ENCODE measurements at places on chromosomes 7 and 10.

GRCh38 chr10:118590334-118590733, 5.1 kb downstream of the PRLHR start:
- no peak for DNase-seq

- DNase-seq = no peak
These were observed 122.9 kb upstream of the PPIF start for GRCh38 chr10:79224263-79224949.

DNA sequence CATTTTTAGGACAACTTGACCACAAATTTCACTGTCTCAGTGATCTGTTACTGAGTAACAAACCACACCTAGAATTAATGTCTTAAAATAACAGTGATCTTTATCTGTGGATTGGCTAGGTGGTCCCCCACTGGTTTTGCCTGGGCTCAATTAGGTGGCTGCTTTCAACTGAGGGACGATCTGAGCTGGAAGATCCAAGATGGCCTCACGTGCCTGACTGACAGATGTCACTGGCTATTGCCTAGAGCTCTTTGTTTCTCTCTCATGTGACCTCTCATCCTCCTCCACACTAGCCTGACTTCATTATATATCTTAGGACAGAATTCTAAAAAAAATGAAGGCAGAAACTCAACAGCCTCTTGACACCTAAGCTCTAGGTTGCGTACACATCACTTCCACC, 59.7 kb downstream of the HACD1 start:
- DNase-seq = no peak

GRCh38 chr7:1611708-1612241, 41.9 kb upstream of the PSMG3 start:
- DNase-seq = no peak

DNA sequence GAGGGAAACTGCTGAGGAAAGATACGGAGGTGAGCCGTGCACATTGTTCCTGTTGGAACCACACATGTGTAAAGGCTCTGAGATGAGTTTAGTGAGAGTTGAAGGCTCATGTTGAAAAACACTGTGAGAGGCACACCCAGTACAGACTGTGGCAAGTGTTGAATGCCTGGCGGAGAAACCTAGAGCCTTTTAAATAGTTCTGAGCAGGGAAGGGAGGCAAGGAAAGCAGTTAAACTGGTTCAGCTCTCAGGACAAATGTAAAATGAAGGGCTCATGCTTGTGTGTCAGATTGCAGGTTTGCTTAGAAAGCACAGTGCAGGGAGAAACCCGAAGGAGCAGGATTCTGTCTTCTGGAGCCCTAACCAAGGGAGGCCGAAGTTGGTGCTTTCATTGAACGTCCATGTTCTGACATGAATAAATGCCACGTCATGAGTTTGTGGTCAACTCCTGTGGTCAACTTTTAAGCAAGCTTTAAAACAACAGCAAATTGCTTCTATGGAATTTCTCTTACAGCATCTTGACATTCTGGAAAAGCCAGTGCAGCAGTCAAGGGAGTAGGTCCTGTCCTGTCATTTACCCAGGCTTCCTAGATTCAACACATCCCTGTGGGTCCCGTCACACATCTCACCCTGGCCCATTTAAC, 650.9 kb upstream of the GALNT17 start:
- DNase-seq = no peak

- DNase-seq = no peak
These were observed 116.8 kb downstream of the CDH23 start for GRCh38 chr10:71513540-71513853.

- DNase-seq = no peak
These were observed 18.7 kb downstream of the LCOR start for GRCh38 chr10:96850825-96851224.

- DNase-seq = no peak
These were observed 180.8 kb downstream of the CCDC71L start for GRCh38 chr7:106480161-106480579.

DNA sequence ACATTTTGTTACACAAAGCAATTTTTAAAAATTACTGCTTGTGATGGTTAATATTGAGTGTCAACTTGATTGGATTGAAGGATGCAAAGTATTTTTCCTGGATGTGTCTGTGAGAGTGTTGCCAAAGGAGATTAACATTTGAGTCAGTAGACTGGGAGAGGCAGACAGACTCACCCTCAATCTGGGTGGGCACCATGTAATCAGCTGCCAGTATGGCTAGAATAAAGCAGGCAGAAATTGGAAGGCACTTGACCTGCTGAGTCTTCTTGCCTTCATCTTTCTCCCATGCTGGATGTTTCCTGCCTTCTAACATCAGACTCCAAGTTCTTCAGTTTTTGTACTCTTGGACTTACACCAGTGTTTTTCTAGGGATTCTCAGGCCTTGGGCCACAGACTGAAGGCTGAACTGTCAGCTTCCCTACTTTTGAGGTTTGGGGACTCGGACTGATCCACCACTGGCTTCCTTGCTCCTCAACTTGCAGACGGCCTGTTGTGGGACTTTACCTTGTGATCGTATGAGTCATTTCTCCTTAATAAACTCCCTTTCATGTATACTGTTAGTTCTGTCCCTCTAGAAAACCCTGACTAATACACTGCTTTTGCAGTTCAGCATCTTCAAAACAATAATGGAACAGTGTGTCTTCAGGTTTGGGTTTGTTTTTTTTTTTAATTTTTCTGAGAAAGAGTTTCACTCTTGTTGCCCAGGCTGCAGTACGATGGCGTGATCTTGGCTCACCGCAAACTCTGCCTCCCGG, 244.1 kb upstream of the SEMA3C start:
- DNase-seq = no peak

DNA sequence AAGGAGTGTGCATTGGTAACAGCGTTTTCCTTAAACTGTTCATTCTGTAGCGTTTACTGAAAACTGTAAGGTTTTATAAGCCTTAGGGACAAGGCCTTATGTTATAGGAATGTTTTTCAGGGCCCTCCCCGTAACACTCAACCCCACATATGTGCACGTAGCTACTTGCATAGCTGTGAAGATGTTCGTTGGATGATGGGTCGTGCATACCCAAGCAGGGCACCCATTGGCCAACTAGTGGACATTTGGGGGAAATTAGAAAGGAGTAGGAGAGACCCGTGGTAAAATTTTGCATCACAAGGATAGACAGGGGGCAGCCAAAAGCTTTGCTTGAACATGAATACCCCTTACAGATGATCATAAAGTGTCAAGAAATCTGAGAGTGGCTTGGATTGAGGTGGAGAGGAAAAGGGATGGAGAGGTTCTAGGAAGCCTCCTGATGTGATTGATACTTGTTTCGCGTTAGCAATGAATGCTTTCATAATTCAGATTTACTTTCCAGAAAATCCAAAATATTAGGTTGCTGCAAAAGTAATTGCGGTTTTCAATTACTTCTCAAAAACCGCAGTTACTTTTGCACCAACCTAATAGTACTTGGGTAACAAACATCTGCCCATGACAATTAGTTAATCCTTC, 878 bp downstream of the SEC61A2 start:
- DNase-seq = no peak

- DNase-seq = no peak
These were observed 224.1 kb downstream of the GLI3 start for GRCh38 chr7:42012786-42013360.

- DNase-seq = no peak
These were observed 6.4 kb downstream of the ZFYVE27 start for GRCh38 chr10:97743169-97743943.

DNA sequence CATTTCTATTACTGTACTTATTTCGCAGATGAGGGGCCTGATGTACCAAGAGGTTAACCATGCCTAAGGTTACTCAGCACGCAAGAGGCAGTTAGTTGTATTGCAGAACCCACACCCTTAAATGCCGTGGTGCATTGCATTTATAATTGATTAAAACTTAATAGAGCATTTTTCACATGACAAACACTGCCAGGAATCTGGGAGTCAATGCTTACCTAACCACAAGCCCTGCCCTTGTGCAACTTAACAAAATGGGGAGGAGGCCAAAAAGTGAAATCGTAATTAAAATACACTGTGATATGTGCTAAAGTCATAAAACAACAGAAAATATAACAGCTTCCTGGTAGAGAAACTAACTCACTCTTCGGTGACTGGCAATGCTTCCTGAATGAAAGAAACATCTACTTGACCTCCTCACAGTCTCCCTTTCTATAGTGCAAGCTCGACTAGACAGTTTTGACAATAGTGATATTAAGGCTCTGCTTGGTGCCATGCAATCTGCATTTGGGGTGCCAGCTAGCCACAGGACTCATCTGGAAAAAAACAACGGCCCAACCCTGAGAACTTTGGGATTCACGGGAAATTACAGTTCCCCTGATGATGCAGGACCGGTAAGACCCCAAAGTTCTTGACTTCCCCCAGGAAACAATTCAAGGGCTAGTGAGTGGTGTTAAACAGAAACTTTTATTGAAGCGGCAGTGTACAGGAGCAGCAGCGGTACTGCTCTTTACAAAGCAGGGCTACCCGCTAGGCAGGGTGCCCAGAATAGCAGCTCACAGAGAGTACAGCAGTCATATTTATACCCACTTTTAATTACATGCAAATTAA, 612.4 kb downstream of the TNS3 start:
- DNase-seq = no peak

DNA sequence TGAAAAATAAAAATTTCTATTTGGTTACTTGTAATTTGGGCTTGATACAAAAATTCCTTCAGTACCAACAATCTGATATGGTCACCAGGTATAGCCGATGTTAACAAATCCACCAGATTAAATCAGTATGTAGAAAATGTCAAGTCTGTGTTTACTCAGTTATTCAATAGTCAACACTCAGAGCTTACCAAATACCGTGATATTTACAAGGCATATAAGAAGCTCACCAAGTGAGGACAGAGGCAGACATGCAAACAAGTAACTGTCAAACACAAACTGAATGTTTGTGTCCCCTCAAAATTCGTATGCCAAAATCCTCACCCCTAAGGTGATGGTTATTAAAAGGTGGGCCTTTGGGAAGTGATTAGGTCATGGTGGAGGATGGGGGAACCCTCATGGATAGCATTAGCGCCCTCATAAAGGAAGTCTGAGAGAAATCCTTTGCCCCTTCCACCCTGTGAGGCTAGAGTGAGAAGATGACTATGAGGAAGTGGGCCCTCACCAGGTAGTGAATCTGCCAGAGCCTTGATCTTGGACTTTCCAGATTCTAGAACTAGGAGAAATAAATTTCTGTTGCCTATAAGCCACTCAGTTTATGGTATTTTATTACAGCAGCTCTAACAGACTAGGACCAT, 63.1 kb downstream of the TES start:
- DNase-seq = no peak

DNA sequence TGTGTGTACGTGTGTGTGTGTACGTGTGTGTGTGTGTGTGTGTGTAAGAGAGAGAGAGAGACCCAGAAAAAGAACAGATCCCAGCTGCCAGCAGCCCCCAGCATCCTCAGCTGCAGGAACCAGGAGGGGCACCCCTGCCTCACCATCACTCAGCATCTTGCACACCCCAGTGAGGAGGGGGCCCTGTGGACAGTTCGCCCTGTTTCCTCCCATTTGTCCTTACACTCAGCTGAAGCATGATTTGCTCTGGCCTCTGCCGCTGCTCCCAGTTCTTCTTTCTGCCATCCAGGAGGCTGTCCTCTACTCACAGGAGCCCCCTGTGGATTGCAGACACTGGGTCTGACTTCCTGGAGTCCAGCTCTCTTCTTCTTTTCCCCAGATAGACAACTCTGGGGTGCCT, 9.7 kb downstream of the GPR26 start:
- no peak for DNase-seq

GRCh38 chr7:24870766-24871165, 109.2 kb downstream of the OSBPL3 start:
- no peak for DNase-seq

DNA sequence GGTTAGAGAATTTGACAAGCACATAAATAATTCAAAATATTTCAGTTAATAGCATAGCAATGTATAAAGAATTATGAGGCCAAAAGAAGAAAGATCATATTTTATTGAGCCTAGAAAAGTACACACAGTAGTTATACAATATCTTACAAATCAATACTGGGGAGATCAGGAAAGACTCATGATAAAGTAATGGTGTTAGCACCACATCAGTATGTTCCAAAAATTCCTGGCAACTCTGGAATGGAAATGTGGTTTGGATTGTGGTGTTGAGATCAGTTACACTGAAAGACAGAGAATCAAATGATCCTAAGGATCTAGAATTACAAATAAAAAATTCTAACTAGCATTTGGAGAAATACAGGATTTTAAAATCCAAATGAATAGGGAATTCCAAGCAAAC, 420.5 kb upstream of the CNTNAP2 start:
- no peak for DNase-seq

DNA sequence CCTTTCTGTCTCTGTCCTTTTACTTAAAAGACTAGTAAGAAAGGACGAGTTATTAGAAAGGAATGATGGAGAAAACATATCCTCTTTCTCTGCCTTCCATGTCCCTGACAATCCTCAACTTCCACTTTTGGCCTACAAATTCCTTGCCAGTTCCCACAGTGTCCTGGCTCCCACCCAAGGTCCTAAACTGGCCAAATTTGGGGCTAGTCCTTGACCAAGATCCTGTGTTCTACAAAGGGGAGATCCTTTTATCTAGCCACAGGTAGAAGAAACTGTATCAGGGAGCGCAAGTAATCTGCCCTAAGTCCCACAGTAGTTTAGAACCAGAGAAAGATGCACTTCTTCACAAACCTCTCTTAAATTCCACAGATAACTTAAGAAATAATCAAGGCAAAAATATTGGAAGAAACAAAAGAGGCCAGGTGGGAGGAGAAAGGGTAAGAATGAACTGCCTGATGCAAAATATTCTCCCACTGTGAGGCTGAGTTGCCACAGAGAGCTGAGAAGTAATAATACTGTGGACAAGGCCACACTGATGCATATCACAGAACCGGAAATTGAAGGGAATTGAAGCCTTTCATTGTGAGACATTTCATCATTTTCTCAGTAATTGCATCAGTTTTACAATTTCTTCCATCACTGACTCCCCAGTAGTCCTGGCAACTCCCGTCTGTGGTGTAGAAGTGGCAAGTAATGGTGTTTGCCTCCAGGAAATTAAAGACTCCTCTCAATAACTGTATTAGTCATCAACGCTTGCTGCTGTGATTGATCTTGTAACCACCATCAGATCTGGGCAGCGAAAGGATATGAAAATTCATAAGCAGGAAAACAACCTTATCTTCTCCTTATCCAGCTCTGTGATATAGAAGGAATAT, 47.2 kb downstream of the DNAJC12 start:
- no peak for DNase-seq

DNA sequence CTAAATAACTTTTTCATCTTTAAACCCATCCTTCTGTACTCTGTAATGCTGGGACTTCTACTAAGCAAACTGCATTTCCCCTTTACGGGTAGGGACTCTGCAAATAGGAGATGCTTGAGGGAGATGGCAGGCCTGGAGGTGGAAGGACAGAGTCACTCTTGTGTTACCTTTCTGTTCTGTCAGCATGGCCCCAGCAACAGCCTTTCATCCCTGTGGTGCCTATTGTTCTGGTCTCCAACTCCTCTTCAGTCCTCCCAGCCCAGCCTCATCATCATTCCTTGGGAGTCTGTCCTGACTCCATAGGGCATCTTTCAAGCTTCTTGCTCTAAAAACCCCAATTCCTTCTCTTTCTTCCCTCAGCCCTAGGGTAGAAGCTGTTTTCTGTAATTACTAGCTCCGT, 230.0 kb downstream of the SNX13 start:
- no peak for DNase-seq

GRCh38 chr7:4612939-4613841, 68.9 kb upstream of the FOXK1 start:
- DNase-seq = no peak
